ENCODE measurements at places on chromosomes 2 and 18.

DNA sequence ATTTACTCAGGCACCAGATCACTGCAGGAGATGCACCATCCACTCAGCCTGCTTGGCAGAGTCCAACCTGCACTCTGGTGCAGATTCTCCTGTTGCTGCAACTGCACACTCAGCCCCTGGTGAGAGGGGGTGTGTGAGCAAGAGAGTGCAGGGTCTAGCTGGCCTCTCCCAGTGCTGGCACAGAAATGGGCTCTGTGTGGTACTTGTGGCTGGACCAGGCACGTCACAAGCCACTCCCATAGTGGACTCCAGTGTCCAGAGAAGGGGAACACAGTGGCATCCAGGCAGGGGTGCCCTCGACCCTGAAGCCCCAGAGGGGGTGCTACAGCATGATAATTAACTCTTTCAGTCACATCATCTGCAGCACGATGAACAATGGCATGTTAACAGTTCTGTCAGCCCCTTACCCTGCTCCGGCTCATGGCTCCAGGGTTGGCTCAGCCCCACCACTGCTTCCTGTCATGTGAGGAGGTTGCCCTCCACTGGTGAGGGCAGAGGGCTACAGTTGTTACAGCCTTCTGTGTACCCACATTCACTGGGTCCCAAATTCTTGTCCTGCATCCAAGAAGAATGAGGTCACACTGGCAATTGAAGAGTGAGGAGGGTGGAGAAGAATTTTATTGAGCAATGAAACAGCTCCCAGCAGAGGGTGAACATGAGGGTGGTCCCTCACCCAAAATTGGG is 135.7 kb downstream of the EVA1A start:
- DNase-seq, result peak; percentile 7

- DNase-seq, result peak; percentile 39
Measured at GRCh38 chr2:197145471-197146056, 165.0 kb downstream of the ANKRD44 start.

GRCh38 chr18:27685807-27686412 is 491.0 kb downstream of the CDH2 start:
- DNase-seq, result no peak

DNA sequence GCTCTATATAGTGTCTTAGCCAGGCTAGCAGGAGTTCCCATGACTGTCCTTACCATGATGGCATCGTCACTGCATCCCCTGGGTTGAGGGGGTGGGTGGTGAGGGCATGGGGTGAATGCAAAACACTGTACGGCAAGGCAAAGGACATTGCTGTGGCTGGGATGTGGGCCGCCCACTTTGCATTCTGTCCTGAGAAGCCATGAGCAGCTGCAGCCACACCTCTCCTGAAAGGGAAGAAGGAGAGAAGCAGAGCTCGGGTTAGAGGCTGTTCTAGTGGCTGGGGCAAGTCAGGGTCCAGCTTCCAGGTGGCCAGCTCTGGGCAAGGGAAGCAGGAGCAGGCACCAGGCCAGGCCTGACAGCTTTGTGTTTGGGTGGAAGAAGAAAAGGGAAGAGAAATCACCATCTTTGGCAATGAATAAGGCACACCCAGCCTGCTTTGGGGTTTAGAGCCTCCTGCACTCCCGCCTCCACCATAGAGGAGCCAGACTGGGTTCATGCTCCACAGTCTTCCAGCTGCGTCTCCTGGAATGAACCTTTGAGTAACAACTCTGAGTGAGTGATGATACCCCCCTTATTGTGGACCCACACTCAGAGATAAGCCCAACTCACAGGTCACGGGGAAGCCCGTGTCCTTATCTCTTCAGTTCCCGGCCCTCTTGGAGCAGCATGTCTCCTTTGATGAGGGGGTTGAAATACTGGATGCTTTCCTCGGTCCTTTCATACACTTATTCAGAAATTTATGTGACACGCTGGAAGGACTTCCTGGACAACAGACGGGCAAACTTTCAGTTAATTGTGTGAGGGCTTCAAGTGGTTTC is 63.4 kb downstream of the INPP4A start:
- no peak for DNase-seq

- DNase-seq, result no peak
Measured at GRCh38 chr2:241722896-241723454, 11.5 kb upstream of the D2HGDH start.

DNA sequence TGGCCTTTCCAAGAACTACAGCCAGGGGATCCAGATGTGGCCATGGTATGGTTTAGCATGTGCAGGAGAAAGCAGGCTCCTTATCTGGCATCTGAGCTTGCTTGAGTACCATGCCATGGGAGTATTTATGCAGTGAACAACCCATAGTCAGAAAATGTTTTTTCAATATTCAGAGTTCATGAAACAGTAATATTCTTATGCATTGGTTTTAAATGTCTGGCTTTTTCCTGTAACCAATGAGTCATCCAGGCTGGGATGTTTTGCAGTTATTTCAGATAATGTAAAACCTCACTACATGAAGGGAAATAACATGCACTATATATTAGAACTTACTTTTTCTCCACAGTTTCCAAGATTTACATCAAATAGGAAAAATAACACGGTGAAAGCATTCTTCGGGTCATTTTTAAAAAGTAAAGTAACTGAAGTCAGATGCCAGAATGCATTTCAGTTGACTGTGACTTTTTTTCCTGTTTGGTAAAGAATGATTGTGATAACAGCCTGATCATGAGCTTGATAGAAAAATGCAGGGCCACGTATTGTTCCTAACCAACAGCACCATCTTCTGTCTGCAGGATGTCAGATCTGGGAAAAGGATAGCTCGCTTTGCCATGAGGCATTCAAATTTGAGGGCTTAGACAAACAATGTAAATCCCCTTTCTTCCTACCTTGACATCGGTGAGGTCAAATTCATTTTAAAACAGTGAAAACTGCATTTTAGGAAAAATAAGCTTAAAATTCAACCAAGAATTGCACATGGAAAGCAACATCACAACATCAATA is 152.8 kb downstream of the DSC3 start:
- DNase-seq, result no peak

- peak; percentile 88 for DNase-seq
Measured at GRCh38 chr2:43133708-43134570, 92.5 kb downstream of the ZFP36L2 start.

DNA sequence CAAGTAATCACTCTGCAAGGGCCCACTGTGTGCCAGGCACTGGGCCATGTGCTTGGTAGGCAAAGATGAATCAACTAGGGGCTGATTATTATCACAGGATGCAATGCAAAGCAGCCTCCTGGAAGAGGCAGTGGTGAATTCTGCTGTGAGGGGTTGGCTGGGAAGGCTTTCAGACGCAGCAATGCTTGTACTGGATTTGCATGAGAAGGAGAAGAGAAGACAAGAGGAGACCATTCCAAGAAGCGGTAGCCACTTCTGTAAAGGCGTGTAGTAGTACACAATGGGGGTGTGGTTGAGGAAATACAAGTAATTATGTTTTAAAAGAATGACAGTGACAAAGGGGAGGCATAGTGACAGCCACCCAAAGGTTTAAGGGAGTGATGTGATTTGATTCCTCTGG is 502.7 kb downstream of the PLCL1 start:
- no peak for DNase-seq

DNA sequence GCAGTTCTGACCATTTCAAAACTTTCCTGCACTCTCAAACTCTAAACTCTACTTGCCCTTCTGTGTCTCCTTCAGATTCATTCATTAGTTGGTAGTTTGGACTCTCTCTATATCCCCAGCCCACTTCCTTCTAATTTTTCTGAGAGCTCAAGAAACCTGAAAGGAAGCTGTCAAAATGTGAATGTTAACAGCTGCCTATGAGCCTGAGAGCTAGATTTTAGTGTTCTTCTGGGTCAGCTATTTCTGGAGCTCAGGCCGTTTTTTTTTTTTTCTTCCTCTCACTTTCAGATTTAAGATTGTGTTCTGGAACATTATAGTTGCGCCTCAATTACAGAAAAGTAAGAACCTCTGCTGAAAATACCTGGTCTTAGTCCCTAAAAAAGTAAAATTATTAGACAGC is 73.1 kb downstream of the RTN4 start:
- DNase-seq, result no peak

GRCh38 chr2:238835726-238836301 is 12.1 kb upstream of the TWIST2 start:
- no peak for DNase-seq

DNA sequence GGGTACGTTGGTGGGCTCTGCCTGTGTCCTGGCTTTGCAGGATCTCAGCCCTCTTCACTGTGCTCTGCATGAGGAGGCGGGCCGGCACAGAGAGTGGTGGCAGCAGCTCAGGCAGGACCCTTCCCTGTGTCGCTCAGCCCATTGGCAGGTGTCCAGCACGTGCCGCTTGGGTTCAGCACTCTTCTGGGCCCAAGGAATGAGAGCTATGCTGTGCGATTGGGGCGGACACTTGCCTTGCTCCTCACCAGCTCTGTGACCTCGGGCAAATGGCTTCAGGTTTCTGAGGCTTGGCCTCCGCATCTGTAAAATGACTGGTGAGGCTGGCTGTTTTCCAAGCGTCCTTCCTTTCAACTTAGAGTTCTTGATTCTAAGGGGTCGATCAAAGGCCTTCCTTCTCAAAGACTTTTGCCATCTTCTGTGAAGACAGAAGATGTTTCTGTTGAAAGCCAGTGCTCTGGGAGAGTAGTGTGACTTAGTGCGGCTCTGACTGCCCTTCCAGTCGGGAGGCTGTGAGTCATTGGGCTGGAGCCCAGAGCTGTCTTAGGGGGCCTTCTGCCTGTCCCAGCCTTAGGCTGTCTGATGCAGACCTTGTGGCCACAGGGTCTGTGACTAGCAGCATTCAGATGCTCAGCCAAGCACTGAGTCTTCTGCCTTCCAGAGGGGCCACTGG is 35.6 kb downstream of the GLI2 start:
- no peak for DNase-seq

- no peak for DNase-seq
Measured at GRCh38 chr18:22423878-22424564, 6.3 kb upstream of the CTAGE1 start.

DNA sequence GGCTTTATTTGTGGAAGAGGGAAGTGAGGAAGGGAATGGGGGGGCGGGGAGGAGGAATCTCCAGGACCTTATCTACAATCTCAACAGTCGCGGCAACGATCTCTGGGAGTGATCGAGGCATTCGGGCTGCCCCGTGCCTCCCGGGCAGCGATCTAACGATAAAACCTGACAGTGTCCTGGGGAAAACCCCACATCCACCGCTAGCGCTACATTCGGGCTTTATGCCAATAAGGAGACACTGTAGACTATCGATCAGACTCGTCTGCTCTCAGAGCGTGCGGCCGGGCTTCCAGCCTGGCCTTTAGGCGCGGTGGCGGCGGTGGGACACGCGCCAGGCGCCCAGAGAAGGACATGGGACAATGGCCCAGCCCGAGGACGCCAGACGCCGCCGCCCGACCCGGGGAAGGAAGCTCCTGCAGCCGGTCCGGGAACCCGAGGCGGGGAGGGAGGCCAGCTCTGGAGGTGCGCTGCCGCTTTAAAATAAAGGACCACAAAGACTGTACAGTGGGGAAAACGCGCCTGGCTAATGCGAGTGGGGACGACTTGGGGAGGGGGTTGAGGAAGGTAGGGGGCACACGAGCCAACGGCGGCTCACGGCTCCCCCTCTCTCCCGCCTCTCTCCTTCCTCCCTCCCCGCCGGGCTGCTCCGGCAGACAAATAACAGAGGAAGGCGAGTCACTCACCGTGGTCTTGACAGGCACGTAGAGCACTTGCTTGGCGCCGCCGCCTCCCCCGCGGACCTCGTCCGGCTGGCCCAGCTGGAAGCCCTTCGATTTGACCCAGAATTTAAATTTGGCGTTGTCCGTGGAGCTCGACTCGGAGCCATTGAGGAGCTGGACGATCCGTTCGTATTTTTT is 2.2 kb downstream of the NOL4 start:
- no peak for DNase-seq

DNA sequence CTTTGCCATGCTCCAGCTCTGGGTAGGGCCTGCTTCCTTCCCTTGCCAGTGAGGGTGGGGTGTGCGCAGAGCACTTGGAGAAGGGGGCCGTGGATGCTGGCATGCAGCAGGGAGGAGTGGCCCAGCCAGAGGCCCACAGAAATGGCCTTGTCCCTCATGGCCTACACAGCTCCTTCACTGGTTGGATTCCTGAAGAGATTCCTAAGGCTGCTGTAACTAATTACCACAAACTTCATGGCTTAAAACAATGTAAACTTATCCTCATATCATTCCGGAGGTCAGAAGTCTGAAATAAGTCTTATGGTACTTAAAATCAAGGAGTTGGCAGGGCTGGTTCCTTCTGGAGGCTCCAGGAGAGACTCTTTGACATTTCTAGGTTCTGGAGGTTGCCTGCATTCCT is 195.2 kb downstream of the GLI2 start:
- no peak for DNase-seq

- no peak for DNase-seq
Measured at GRCh38 chr2:160582081-160582480, 88.5 kb upstream of the RBMS1 start.

- DNase-seq, result no peak
Measured at GRCh38 chr2:29749843-29750242, 171.5 kb downstream of the ALK start.

All from CD4-positive, alpha-beta T cell treated with Interleukin-17A for 4 hours (primary cell).